ENCODE measurements at places on chromosomes 4 and X.

DNA sequence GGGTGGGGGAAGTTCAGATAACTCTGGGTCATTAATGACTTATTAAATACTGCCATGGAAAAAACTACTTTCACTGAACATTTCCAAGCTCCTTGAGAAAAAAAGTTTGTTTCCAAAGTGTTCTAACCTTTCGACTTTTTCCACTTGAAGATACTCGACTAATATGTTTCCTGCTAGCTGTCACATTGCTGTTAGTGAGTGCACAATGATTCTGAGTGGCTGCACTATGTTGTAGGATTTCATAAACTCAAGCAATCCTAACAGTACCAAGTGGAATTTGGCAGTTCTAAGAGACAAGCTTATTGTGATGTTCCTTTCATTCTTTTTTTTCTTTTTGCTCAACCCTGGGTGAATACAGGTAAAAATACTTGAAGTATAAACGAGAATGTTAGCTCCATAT lies 33.4 kb downstream of the GRXCR1 start:
- no peak for DNase-seq

DNA sequence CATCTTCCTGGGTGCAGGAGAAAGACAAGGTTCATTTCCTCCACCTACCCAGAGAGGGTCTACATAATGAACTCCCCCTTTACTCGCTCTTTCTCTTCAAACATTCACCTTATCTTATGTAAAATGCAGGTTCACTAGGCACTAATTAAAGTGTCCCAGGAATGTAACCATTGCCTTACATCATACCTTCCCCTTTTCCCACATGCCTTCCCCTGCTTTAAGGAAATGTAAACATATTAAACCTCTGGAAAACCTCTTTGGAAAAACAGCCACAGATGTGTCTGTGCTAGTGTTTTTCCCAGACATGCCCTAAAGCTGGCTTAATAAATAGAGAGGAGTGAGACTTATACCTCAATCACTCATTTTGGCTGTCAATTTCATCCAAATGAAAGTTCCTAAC lies 15.8 kb downstream of the TBC1D9 start:
- peak; percentile 19 for DNase-seq

DNA sequence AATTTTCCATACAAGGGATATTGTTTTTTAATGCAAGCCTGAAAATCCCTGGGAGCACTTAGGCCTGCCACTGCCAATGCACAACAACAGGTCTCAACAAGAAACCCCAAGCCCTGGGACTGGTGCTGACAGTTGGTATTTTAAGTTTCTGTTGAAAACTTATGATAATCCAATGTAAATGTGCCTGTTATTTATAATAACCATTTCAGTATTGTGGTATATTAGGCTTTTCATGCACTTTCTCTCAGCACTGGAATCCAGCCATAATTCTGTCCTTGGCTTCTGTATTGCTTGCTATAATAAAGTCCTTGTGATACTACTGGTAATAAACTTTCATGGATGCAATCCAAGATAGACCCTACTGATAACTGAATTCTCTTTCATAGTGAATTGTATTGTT lies 218.9 kb downstream of the PCDH7 start:
- DNase-seq = no peak

DNA sequence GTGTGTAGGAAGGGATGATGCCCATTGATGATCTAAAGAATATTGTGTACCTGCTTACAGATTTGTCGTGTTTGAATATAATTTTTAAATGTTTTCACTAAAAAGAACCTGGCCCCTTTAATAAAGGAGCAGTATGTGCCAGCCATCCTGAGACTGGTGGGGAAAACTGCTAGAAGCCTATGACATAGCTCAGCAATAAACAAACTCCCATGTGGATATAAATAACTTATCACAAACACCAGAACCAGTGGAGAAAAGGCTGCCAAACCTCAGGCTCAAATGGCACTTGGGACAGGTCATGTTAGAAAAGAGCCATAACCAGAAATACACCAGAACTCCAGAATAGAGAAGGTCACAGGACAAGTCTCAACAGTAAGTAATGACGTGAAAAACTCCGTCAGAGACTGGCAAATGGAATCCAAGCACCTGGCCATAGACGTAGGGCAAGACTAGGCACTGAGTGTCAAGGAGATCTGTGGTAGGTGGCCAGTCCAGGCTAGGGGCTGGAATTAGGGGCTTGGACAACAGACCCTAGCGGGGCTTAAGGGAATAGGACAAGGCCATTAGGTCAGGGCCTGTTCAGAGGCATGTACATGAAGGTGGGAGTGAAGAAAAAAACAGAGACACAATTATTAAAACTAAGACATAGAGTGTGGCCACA lies 11.7 kb upstream of the QRFPR start:
- no peak for DNase-seq

GRCh38 chr4:125123570-125124109 lies 191.1 kb upstream of the FAT4 start:
- DNase-seq = no peak

DNA sequence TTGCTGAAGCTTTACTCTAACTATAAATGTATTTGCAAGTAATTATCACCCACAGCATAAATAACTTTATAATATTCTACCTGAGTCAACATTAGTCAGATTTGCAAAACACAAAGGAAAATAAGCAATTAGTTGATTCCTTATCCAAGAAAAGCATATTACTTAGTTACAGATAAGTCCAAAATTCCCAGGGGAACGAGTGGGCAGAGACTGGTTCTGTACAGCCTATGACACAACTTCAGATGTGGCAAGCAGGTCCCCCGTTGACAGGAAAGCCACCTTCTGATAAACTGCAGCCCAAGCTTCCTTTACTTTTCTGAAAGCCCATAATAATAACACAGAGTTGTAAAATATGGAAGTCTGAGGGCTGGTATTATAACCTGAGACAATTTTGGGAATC lies 62.4 kb upstream of the NDP start:
- DNase-seq = no peak

GRCh38 chrX:46643636-46644035 lies 70.1 kb downstream of the CHST7 start:
- no peak for DNase-seq

GRCh38 chrX:13764765-13765164 lies 30.2 kb downstream of the OFD1 start:
- DNase-seq = no peak

- DNase-seq = no peak
Measured at GRCh38 chrX:9966775-9967408, at the start of gene CLDN34. TSS of gene CLDN34 (plus strand) at chrX:9967358. CDS start at chrX:9967358, 0 bp downstream.

DNA sequence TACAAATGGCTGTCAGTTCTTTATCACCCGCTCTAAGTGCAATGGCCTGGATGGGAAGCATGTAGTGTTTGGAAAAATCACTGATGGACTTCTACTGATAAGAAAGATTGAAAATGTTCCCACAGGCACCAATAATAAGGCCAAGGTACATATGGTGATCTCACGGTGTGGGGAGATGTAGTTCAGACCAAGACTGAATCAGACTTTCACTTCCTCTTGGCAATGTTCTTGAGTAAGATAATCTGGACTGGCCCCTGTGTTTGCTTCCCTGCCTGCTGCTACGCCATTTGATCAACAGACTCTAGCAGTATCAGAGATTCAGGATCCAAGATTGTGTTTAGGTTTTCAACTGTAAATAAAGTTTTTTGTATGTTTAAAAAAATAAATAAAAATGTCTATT lies 682.2 kb upstream of the AMOT start:
- DNase-seq = no peak

- DNase-seq = peak; percentile 9
Measured at GRCh38 chr4:68599150-68599549, 23.0 kb upstream of the UGT2B17 start.

DNA sequence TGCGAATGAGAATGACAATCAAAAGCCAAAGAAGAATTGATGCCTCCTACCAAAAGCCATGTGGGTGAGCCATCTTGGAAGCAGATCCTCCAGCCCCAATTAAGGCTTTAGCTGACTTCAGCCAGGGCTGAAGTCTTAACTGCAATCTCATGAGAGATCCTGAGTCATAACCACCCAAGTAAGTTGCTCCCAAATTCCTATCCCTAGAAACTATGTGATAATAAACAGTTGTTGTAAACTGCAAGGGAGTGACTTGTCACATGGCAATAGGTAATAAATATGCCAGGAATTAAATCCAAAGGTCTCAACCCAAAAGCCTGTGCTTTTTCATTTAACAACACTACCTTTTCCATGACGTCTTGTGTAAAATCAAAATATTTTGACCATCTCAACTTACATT lies 154.2 kb upstream of the TBL1X start:
- DNase-seq = peak; percentile 42

DNA sequence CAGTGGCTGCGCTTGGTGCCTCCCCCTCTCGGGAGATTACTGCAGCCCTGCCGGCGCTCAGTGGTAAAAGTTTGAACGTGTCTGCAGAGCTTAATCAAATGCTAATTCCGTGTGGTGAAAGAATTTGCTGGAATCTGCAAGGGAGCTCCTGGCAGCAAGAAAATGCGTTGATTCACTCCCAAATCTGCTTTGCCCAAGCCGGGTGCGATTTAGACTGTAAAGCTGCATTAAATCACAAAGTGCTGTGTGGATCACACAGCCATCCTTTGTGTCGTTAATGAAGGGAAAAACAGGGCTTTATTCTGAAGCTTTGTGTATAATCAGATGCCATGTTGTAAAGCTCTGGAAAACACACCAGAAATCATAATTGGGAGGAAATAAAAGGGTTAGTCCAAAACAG lies 444.1 kb downstream of the BCOR start:
- no peak for DNase-seq

DNA sequence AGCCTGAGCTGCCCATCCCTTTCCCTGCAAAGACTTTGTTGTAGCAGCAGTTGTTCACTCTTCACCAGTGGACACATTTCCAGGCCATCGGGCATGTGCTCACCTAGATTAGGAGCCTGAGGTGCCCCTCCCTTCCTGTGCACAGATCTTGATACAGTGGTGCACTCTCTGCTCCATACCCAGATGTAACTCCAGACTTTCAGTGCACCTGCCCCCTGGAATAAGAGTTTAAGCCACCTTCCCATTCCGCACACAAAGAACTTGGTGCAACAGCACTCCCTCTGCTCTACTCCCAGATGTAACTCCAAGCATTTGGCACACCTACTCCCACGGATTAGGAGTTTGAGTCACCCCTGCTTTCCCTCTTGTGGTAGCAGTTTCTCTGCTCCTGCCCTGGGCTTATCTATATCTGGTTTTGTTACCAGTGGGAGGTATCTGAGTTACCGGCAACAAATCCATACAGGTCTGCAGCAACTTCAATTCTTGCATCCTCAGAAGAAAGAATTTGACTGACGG lies 36.0 kb upstream of the PLK4 start:
- no peak for DNase-seq

DNA sequence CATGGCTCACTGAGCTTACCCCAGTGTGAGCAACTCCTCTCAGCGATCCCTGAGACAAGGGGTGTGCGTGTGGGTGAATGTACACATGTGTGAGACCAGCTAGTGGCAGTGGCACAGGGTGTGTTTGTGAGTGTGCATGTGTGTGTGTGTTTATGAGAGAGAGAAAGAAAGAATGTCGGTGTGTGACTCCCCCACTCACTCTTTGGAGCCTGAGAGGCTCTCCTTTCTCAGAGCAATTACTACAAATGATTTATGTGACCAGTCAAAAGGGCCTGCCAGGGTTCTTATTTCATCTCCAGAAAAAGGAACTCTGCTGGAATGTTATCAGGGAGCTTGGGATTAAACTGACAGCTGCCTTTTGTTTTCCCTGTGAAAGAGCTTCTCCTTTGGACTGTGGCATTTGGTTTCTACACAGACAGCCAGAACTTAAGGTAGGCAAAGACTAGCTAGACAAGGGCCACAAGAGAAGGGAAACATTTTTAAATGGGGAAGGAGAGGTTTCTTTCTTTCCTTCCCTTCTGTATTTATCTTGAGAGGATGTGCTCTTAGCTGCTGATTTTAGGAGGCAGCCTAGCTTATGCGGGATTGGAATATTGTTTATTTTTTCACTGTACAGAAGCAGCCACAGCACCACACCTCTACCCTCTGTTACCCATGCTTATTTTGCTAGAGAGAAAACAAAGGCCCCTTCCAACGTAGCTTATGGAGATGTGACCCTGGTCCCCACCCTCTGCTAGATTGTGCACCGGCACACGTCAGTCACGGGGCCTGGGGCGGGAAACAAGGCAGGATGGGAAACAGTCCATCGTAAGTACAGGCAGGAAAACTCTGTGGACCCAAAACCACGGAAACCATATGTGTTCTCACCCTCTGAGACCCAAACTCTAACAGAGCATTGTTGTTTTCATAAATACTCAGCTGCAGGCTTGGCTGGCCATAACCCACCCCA lies 143.5 kb downstream of the MGST2 start:
- DNase-seq = no peak

DNA sequence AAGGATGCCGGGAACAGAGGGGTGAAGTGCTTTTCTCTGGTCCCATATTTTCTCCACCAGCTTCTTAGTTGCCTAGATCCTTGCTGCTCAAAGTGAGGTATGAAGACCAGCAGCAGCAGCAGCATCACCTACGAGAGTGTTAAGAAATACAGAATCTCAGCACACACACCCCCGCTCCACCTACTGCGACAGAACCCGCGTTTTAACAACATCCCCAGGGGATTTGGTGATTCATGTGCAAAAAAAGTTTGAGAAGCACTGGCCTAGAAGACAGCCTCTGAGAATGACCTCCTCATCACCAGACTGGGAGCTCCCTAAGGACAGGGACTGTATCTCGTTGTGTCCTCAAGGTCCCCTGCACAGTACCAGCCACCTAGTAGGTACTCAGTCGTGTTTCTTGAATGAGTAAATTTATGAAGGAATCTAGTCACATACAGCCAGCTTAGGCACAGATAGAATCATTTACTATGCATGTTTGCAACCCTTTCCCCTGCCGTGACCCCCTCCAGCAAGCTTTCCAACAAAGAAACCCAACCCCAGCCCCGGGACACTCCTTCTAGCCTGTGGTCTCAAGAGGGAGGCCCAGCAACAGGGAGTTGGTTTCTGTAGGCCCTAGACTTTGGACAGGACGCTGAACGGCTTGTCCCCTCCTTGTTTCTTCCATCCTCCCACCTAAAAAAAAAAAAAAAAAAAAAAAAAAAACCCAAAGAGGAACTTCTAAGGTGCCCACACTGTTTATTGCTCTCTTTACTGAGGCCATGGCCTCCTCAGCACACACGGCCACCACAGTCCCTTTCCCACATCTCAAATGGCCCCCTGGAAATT lies 21.5 kb downstream of the RTL5 start:
- DNase-seq = no peak

DNA sequence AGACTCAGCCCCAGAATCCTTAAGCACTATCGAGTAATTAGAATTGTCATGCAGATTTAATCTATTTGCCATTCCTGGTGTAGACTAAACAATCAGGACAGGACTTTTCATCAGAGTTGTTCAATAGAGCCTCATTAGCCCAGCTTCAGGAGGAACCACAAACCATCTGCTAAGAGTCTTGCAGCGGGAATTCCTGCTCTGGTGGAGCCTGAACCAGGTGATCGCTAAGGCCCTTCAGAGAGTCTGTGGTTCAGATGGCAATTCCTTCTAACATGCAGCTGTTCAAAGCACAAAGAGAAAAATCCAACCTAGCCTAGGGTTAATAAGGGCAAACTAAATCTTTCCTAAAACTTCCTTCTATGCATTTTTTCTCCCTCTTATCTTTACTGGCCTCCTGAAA lies 119.1 kb upstream of the CPEB2 start:
- no peak for DNase-seq

- no peak for DNase-seq
Measured at GRCh38 chrX:72309297-72310071, 3.8 kb upstream of the CITED1 start.
